Colonic mucosa (tissue), 4 donors: ENCODE measurements at places on chromosomes 11 and 22.

DNA sequence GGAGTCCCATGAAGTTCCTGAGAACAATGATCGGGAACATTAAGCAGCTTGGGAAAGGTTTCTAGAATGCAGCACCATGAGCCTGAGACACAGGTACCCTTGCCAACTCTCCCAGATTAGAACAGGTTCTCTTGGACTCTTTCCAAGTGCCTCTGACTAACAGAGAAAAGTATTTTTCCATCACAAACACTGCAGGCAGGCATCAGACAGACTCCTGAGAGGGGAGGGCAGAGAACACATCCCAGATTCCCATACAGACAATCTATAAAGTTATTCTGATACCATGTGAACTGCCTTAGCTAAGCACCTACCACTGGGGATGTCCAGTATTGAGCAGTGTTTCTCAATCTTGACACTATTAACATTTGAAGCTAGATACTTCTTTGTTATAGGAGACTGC, 27.3 kb downstream of the SERGEF start:
- DNase-seq, result no peak
- H3K27me3 ChIP-seq, result no peaks in the 10 kb centered on the region
- H3K4me1 ChIP-seq, result no peaks in the 10 kb centered on the region
- H3K27ac ChIP-seq, result no peak overlapping the region
- no peak overlapping the region for H3K4me3 ChIP-seq
- H3K36me3 ChIP-seq, result no peaks in the 10 kb centered on the region

DNA sequence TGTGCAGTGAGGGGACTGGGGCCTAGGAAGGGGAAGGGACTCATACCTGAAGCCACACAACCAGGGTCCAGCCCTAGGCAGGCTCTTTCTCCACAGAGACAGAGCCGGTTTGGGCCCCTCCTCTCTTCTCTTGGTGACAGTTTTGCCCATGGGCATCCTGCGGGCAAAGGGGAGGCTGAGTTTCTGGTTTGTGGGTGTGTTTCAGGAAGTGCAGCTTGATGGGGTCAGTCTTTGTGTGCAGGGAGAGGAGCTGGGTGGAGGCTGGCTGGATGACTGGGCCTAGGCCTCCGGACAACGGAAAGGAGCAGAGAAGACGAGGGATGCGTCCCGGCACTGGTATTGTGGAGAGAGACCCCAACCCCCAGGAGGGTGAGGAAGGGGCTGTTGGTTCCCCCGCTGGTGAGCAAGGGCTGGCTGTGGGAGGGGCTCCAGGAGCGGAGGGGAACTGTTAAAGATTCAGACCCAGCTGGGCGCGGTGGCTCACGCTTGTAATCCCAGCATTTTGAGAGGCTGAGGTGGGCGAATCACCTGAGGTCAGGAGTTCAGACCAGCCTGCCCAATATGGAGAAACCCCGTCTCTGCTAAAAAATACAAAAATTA, 23.4 kb upstream of the CELSR1 start:
- no peaks in the 10 kb centered on the region for H3K36me3 ChIP-seq
- no peak overlapping the region for H3K27ac ChIP-seq
- H3K4me3 ChIP-seq, result no peak overlapping the region
- no peak for DNase-seq
- H3K4me1 ChIP-seq, result peaks cover 8% of the 10 kb centered on the region
- H3K27me3 ChIP-seq, result no peaks in the 10 kb centered on the region

GRCh38 chr11:61004180-61004611, 32.7 kb downstream of the CD6 start:
- H3K27ac ChIP-seq, result no peak overlapping the region
- no peaks in the 10 kb centered on the region for H3K36me3 ChIP-seq
- DNase-seq, result no peak
- H3K4me1 ChIP-seq, result no peaks in the 10 kb centered on the region
- no peaks in the 10 kb centered on the region for H3K27me3 ChIP-seq

GRCh38 chr11:110075105-110075846, 17.9 kb upstream of the ZC3H12C start:
- H3K4me1 ChIP-seq, result peaks cover 12% of the 10 kb centered on the region
- no peak for DNase-seq
- no peak overlapping the region for H3K27ac ChIP-seq
- H3K36me3 ChIP-seq, result no peaks in the 10 kb centered on the region

- no peaks in the 10 kb centered on the region for H3K36me3 ChIP-seq
- no peak overlapping the region for H3K27ac ChIP-seq
- no peaks in the 10 kb centered on the region for H3K4me1 ChIP-seq
- DNase-seq, result no peak
- H3K4me3 ChIP-seq, result no peak overlapping the region
Observed at GRCh38 chr11:27348340-27348873, 14.6 kb downstream of the CCDC34 start.

DNA sequence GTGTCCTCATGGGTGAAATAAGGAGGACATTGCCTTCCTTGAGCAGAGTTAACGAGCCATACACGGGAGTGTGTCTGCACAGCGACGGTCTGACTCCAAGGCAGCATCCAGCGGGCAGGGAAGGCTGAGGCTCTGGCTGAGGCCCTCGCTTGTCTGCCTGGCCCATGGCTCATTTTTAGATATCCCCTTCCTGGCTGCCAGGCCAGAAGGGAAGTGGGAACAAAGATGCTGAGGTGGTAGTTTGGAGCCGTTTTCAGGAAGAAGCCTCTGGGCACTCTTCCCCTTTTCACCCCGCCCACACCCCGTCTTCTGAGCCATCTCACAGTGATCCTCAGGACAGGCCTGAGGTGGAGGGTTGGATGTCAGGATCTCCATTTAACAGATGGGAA, 3.0 kb upstream of the SLCO2B1 start:
- H3K27me3 ChIP-seq, result no peaks in the 10 kb centered on the region
- no peak overlapping the region for H3K4me3 ChIP-seq
- peaks cover 23% of the 10 kb centered on the region for H3K4me1 ChIP-seq
- DNase-seq, result peak; percentile 31

GRCh38 chr11:75365711-75366181, 14.3 kb upstream of the ARRB1 start:
- peak overlapping the region; percentile 13 for H3K27ac ChIP-seq
- no peak overlapping the region for H3K4me3 ChIP-seq
- H3K27me3 ChIP-seq, result no peaks in the 10 kb centered on the region
- no peaks in the 10 kb centered on the region for H3K4me1 ChIP-seq

DNA sequence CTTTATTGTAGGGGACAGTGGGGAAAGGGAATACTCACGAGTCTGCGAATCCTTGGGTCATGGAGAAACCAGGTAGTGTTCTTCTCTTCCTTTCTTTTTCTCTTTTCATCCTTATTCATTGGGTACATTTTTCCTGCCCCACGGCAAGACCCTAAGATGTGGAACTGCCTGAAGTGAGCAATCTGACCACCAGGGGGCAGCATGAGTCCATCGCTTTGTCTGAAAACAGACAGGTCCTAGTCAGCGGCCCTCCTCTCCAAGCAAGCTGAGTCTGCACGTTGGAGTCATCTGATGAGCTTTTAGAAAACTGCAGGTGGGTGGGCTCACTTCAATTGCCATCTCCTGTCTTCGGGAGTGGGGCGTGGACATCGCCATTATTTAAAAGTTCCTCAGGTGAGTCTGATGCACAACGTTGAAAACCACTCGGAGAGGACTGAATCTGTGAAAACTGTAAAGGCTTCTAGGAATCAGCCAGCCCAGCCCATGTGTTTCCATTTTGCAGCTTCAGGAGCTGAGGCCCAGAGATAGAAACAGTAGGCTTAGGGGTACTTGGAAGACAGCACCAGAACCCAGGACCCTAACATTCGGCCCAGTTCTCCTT, 34.0 kb upstream of the FBXO3 start:
- no peaks in the 10 kb centered on the region for H3K36me3 ChIP-seq
- H3K27ac ChIP-seq, result no peak overlapping the region
- peak; percentile 86 for DNase-seq
- no peaks in the 10 kb centered on the region for H3K4me1 ChIP-seq
- no peak overlapping the region for H3K4me3 ChIP-seq
- H3K27me3 ChIP-seq, result no peaks in the 10 kb centered on the region

DNA sequence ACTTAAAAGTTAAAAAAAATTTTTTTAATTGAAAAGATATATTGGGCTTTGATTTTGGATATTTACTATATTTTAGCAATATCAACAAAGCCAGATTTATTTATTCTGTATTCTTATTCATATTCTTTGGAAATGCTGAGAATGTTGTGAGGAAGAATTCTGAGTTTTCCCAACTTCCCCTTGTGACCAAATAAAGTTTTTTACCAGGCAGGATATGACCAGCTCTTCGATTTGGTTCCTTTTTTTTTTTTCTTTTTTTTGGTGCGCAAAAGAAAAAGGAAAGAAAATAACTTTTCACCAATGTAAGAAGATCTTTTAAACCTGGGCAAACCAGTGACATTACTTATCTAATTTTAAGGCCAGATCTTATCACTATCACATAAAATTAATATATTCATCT, 12.9 kb downstream of the TCP11L1 start:
- no peaks in the 10 kb centered on the region for H3K36me3 ChIP-seq
- DNase-seq, result no peak
- no peaks in the 10 kb centered on the region for H3K27me3 ChIP-seq
- H3K4me1 ChIP-seq, result peaks cover 4% of the 10 kb centered on the region
- H3K4me3 ChIP-seq, result no peak overlapping the region

- no peaks in the 10 kb centered on the region for H3K4me1 ChIP-seq
- no peak for DNase-seq
- no peak overlapping the region for H3K4me3 ChIP-seq
Observed at GRCh38 chr11:23406131-23406819, 546.0 kb upstream of the CCDC179 start.

GRCh38 chr22:49155770-49156580, 671.7 kb downstream of the BRD1 start:
- H3K4me1 ChIP-seq, result no peaks in the 10 kb centered on the region
- H3K36me3 ChIP-seq, result no peaks in the 10 kb centered on the region
- H3K27ac ChIP-seq, result no peak overlapping the region
- no peak overlapping the region for H3K4me3 ChIP-seq
- no peaks in the 10 kb centered on the region for H3K27me3 ChIP-seq
- no peak for DNase-seq

DNA sequence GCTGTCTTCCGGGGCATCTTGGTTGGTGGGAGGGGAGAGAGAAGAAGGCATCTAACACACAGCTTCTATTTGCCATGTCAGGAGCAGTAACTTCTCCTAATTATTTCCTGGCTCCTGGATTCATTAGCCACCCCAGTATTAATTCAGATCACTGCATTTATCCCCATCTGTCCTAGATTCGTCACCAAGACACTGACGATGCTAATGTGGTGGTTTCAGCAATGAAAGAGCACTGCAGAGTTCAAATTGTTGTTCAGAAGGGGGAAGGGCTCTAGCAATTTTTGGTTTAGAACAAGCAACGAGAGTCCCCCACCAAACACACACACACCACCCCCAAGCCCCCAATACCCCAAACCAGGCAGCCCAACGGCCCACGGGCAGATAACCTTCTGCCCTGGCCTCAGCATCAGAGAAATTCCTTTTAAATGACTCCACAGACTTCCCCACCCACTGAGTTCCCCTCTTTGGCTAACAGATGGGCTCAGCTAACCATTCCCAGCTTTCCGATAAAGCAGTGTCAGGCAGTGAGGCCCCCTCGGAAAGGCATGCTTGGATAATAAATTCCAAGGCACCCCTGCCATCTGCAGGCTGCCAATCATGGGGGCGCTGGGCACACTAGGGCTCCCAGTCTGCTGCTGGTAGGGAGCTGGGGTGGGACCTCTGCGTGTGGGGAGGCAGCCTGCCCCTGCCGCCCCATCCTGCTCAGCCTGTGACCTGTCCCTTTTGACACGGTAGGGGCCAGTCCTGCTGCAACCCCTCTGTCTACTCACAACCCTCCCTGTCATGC, 453.5 kb downstream of the MIAT start:
- no peak for DNase-seq
- no peak overlapping the region for H3K4me3 ChIP-seq
- H3K27ac ChIP-seq, result no peak overlapping the region
- H3K27me3 ChIP-seq, result no peaks in the 10 kb centered on the region

DNA sequence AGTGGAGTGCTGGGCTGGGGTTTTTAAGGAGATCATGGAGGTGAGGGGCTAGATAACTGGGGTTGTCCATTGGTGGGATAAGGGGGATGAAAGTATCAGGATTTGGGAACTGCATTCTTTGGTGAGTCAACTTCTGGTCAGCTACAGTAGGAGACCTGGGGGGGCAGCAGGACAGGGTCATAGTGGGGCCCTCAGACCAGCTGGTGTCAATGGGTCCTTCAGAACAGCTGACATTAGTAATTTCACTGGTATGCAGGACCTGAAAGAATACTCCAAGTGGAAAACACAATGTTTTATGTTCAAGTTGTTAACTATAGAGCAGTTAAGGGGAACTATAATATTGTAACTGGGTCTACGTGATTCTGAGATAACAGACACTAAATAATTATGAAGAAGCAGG, 2.8 kb upstream of the TTC12 start:
- no peaks in the 10 kb centered on the region for H3K36me3 ChIP-seq
- H3K27ac ChIP-seq, result no peak overlapping the region
- DNase-seq, result no peak
- no peaks in the 10 kb centered on the region for H3K4me1 ChIP-seq
- H3K27me3 ChIP-seq, result no peaks in the 10 kb centered on the region

- no peak for DNase-seq
- no peaks in the 10 kb centered on the region for H3K36me3 ChIP-seq
- no peak overlapping the region for H3K27ac ChIP-seq
- no peaks in the 10 kb centered on the region for H3K27me3 ChIP-seq
- no peaks in the 10 kb centered on the region for H3K4me1 ChIP-seq
- no peak overlapping the region for H3K4me3 ChIP-seq
Observed at GRCh38 chr22:50711446-50712340, 26.3 kb upstream of the ACR start.

DNA sequence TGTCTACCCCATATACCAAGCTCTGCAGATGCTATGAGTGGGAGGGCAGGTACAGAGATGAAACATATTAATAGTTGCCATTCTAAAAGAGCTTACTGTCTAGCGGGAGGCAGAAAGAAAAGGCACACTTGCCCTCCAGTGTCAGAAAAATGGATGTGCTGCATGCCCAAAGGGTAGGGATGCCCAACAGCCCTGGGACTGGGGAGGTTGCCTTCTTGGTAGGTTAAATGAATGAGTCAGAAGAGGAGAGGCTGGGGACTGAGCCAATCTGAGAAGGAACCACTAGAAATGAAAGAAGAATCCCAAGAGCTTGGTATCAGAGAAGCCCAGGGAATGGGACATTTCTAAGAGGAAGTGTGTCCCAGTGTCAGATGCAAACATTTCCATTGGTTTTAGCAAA, 1.2 kb downstream of the BIRC3 start:
- H3K4me1 ChIP-seq, result peaks cover 3% of the 10 kb centered on the region
- H3K4me3 ChIP-seq, result peak overlapping the region; percentile 46
- no peaks in the 10 kb centered on the region for H3K36me3 ChIP-seq
- peak overlapping the region; percentile 21 for H3K27ac ChIP-seq
- no peak for DNase-seq

- DNase-seq, result no peak
- H3K4me1 ChIP-seq, result no peaks in the 10 kb centered on the region
- H3K27me3 ChIP-seq, result no peaks in the 10 kb centered on the region
- no peak overlapping the region for H3K4me3 ChIP-seq
- no peaks in the 10 kb centered on the region for H3K36me3 ChIP-seq
Observed at GRCh38 chr11:45031912-45032519, 81.3 kb upstream of the TP53I11 start.

- no peaks in the 10 kb centered on the region for H3K27me3 ChIP-seq
- no peak overlapping the region for H3K4me3 ChIP-seq
- no peak for DNase-seq
Observed at GRCh38 chr11:87372065-87372464, 334.3 kb downstream of the TMEM135 start.

GRCh38 chr11:115421992-115422689, 82.1 kb downstream of the CADM1 start:
- H3K4me1 ChIP-seq, result no peaks in the 10 kb centered on the region
- H3K4me3 ChIP-seq, result no peak overlapping the region
- no peak overlapping the region for H3K27ac ChIP-seq
- no peak for DNase-seq
- no peaks in the 10 kb centered on the region for H3K36me3 ChIP-seq
- peaks cover 15% of the 10 kb centered on the region for H3K27me3 ChIP-seq
